Mucosa of gallbladder (tissue), 1 donor: ENCODE measurements at places on chromosomes 3 and 15. TPM values are rescaled to one million over a fixed set of nuclear protein-coding genes. Genes with fewer than 3 reads are reported as not detected.

The FSIP1 gene
- 0.81 TPM for total RNA-seq

The SAMD7 gene
- not detected for total RNA-seq

The TNFAIP8L3 gene
- 4.2 TPM for total RNA-seq

The AGBL1 gene
- not detected for total RNA-seq
